CD4-positive, alpha-beta T cell treated with Interleukin-12 subunit alpha and Interleukin-12 subunit beta, for 1 hour (primary cell): ENCODE measurements at places on chromosomes 16 and 17.

GRCh38 chr17:56834380-56835263 is 671 bp downstream of the DGKE start:
- DNase-seq, result peak; percentile 74

DNA sequence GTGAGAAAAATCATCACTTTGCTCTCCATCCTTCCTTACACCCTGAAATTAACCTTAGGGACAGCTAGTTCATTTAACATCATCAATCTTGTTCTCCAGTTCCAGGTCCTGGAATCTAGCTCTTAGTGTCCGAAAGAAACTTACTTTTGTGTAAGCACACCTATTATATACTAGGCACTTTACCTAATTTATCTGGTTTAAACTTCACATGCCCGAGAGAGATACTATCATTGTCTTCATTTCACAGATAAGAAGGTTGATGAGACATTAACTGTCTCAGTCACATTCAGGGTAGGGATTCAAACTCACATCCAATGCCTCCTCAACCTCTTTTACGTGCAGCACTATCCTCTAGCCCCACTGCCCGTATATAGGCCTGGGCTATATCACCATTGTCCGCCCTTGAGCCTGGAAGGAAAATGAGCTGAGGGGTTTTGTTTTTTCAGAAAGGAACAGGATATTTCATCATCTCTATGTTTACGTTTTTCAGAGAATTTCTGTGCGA is 501 bp upstream of the AP2B1 start:
- DNase-seq, result no peak

DNA sequence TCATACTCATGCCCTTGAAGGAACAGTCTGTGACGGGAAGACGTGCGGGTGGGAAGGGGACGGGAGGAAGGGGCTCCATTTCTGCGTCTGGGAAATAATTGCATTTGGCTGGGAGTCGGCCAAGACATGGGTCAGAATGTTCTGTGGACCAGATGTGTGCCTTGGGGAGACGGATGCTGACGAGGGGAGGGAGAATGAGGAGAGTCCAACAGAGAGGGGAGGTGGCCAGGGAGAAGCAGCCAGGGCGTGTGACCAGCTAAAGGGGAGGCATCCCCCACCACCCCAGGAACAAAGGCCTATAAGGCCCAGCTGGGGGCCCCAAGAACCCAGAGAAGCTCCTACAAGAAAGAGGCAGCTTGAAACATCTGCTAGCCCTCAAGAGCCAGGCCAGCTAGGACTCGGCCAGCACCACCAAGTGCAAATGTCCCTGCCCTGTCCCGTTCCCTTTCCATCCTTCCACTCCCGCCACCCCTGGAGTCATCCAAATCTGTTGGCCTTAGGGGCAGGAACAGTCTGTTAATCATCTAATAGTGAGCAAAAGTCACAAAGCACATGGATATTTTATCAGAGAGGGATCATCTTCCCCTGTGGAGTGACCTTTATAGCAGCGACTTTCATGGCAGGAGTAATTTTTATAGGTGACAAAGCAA is 42.5 kb upstream of the BCO1 start:
- DNase-seq, result no peak

GRCh38 chr17:49887086-49887743 is 39.3 kb upstream of the TAC4 start:
- DNase-seq, result no peak

DNA sequence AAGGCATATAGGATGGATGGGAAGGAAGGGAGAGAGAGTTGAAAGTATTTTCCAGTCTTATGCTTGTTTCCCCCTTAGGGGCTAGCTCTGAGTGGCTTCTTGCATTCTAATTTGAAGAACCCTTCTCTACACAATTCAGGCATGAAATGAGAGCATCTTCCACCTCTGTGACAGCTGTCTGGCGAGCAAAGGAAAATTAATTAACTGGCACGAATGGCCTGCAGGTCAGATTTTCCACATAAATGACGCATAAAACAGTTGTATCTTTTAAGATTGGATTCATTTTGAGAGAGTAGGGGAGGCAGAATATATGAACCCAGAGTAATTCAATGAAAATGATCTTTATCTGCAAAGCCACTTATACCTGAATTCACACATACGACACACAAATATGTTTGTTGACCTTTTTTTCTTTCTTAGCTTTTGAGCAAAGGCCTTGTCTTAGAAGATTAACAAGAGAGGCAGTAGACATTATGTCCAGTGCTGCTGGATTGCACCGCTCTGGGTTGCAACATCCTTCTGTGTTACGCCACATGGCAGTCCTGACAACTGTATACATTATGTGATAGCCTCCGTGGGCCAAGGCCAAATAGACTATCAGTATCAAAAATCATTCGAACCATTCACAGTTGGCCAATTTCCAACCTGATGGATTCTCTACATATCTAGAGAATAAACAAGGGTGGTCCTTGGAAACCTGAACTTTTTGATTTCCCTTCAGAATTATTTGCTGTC is 173.0 kb upstream of the GOT2 start:
- DNase-seq, result no peak

GRCh38 chr17:62794666-62794971 is 13.5 kb downstream of the MARCHF10 start:
- DNase-seq, result no peak

- DNase-seq, result no peak
These were observed 31.8 kb downstream of the NDEL1 start for GRCh38 chr17:8467527-8467926.

- DNase-seq, result no peak
These were observed 187.3 kb downstream of the CYB561 start for GRCh38 chr17:63258785-63259184.

DNA sequence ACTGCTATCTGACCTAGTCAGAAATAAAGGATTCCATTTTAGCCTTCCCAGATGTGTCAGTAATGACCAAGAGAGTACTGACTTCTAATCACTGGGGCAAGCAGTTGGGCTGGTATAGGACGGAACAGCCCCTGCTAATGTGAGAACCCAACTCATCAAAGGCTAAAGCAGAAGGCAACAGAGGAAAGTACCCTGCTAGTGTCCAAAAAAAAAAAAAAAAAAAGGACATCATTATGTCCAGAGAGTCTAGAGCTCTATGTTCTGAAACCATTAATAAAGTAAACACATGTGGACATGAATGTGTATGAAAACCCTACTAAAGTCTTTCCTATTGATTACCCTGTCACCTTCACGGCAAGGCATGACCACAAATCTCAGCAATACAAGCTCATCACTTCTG is 85.0 kb downstream of the CYTH1 start:
- no peak for DNase-seq

DNA sequence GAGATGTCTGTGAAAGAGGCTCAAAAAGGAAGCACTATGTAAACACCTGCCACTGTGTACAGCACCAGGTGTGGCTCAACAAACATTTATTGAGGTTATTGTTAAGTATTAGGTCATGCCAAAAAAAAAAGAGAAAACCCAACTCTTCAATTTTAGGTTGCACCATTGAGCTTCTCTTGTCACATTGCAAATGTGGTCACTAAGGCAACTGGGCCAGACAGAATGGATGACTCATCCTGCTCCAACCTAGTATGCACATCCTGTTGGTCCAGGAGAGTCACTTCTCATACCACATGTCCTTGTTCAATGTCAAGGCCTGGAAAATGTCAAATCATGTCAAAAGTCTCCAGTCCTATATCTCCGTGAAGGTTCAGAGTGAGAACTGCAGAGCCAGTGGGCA is 25.0 kb downstream of the HOXB1 start:
- peak; percentile 69 for DNase-seq

GRCh38 chr17:77328823-77329740 is 188.3 kb downstream of the SEC14L1 start:
- no peak for DNase-seq

GRCh38 chr16:30068750-30069610 is 3.4 kb downstream of the ALDOA start:
- DNase-seq, result peak; percentile 66

GRCh38 chr16:75477680-75478473 is 13.4 kb upstream of the TMEM170A start:
- no peak for DNase-seq

- peak; percentile 60 for DNase-seq
These were observed 996 bp downstream of the SUMO2 start for GRCh38 chr17:75181608-75182318.

- no peak for DNase-seq
These were observed 9.4 kb downstream of the GJC1 start for GRCh38 chr17:44820631-44821212.

- DNase-seq, result no peak
These were observed 7.6 kb downstream of the PDILT start for GRCh38 chr16:20396846-20397467.

GRCh38 chr16:27429330-27429871 is 27.4 kb downstream of the IL21R start:
- DNase-seq, result no peak

DNA sequence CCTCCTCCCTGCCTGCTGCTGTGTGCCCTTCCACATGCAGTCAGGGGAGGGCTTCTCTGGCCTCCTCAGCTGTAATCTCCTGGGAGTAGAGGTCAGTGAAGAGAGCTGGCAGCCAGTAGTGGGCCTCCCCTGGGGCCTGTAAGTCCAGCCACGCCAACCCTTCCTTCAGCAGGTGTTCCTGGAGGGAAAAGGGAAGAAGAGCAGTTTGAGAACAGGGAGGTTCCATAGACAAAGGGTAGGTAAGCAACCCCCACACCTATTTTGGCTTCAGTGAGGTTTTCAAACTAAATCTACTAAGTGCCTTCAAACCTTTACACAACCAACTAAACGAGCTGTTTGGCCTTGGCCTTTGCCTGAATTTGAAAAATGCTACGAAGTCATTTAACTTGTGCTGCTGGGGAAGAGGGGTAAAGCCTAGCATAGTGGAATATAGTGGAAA is 14.2 kb downstream of the SNF8 start:
- no peak for DNase-seq
